Astrocyte (in vitro differentiated cells and primary cell): ENCODE measurements at places on chromosomes 12 and 14.

GRCh38 chr14:29168149-29168548 is 401.6 kb downstream of the FOXG1 start:
- H3K27me3 ChIP-seq: no peaks in the 10 kb centered on the region
- H3K4me3 ChIP-seq: no peak overlapping the region
- no peaks in the 10 kb centered on the region for H3K36me3 ChIP-seq
- no peak overlapping the region for H3K27ac ChIP-seq
- DNase-seq: no peak

GRCh38 chr12:30880061-30880460 is 46.5 kb upstream of the TSPAN11 start:
- no peak overlapping the region for H3K4me3 ChIP-seq
- no peak overlapping the region for H3K27ac ChIP-seq
- peaks cover 9% of the 10 kb centered on the region for H3K27me3 ChIP-seq
- no peak for DNase-seq
- H3K36me3 ChIP-seq: no peaks in the 10 kb centered on the region

GRCh38 chr14:99907761-99908652 is 114.8 kb downstream of the EML1 start:
- no peak for DNase-seq
- H3K4me3 ChIP-seq: no peak overlapping the region
- H3K4me1 ChIP-seq: peaks cover 22% of the 10 kb centered on the region
- H3K36me3 ChIP-seq: no peaks in the 10 kb centered on the region
- H3K27me3 ChIP-seq: no peaks in the 10 kb centered on the region

DNA sequence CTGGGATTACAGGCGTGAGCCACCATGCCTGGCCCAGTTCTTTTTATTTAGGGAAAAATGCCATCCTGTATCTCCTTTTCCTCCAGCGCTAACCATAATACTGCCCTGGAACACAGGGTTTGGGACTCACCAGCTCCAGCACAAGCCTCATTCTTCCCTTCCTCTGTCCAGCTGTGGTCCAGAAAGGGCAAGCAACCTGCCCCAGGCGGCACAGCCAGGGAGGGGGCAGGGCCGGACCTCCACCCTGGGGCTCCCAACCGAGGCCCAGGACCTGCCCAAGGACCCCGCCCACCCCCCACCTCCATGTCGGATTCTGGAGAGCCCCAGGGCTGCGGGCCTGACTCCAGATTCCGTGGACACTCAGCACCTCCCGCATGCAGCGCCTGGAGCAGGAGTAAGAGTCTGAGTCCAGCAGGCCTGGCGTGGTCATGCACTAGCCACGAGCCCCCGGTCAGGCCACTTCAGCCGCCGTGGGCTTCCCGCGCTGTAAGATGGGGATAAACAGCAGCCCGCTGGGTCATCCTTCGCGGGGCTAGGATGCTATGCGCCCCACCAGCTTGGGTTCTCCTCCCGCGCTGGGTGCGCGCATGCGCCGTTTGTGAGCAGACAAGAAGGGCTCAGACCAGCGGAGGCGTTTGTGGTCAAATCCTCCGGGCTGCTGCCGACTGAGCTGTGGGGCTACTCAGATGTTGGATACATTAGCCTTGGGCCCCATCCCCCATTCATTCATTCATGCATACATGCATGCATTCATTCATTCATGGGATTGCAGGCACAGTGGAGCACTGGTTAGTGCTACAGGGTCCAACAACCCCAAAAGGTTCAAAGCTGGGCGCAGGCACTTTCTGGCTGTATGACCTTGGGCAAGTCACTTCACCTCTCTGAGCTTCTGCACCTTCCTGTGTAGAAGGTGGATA is 16.3 kb downstream of the TMEM119 start:
- no peaks in the 10 kb centered on the region for H3K27me3 ChIP-seq
- peaks cover 5% of the 10 kb centered on the region for H3K4me1 ChIP-seq
- H3K4me3 ChIP-seq: no peak overlapping the region
- no peaks in the 10 kb centered on the region for H3K36me3 ChIP-seq
- no peak for DNase-seq

DNA sequence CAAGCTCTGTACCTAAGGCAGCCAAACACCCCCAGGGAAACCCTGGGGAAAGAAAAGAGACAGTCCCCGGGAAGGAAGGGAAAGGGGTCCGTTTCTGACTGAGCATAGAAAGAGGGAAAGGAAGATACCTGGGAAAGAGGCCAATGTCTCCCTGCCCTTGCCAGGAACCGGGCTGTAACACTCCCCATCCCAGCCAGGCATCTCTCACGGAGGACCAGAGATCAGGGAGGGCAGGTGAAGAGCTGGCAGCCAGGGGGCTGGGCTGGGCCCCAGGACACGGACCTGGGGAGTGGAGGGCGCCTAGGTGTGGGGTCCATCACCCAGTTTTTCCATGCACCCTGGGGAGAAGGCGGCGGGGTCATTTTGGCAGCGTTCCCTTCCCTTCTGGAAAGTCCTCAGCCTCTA is 18.9 kb upstream of the PLEKHH1 start:
- peaks cover 33% of the 10 kb centered on the region for H3K27me3 ChIP-seq
- DNase-seq: no peak
- H3K4me3 ChIP-seq: no peak overlapping the region
- H3K36me3 ChIP-seq: no peaks in the 10 kb centered on the region
- H3K27ac ChIP-seq: no peak overlapping the region

DNA sequence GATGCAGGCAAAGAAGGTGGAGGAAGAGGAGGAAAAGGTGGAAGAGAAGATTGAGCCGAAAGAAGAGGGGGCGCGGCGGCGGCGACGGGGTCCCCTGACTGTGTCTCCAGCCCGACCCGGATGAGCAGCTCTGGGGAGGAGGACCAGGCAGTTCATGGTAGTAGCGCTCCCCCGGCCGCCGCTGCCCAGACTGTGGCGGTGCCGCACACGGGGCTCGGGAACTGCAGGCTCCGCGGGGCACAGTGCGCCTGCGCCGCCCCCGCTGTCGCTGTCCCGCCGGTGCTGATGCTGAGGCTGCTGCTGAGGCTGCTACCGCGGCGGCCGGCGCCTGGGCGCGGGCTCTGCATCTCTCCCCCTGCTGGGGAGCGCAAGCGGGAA is at the start of gene KCNH5:
TSS of gene KCNH5 (minus strand) at position 225 of the 378 bp plus-strand sequence. CDS start 272 bp downstream, outside the sequence.
- peaks cover 47% of the 10 kb centered on the region for H3K27me3 ChIP-seq
- H3K36me3 ChIP-seq: no peaks in the 10 kb centered on the region
- peak within 1 kb of the TSS; percentile 52 for H3K4me3 ChIP-seq
- H3K27ac ChIP-seq: no peak within 1 kb of the TSS
- peaks cover 10% of the 10 kb centered on the region for H3K4me1 ChIP-seq

DNA sequence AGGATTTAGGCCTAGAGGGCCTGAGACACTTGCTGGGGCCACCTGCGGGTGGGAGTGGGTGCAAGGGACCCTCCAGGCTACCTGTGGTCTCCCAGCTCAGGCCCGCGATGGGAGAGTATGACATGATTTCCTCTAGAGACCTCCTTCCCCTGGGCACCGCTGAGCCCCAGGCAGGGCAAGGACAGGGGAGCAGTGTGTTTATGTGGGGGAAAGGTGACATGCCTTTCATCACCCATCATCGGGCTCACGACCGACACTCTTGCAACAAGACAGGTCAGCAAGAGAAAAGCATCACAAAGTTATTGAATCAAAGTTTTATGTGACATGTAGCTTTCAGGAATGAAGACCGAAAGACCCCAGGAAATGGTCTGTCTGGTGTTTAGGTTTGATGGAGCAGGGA is 19.9 kb downstream of the SH2B3 start:
- no peak for DNase-seq
- H3K27ac ChIP-seq: peak overlapping the region; percentile 41
- no peaks in the 10 kb centered on the region for H3K27me3 ChIP-seq
- no peak overlapping the region for H3K4me3 ChIP-seq

DNA sequence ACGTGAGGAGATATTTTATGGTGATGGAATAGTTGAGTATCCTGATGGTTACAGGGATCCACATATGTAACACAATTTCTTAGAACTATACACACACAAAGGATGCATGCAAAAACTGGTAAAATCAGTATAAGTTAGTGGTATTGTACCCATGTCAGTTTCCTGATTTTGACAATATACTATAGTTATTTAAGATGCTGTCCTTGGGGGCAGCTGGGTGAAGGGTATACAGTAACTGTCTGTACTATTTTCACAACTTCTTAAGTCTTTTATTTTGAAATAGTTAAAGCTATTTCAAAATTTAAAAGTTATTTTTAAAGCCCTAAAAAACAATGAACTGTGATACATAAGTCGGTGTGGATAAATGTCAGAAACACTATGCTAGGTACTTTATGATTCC is 24.5 kb upstream of the POLR3B start:
- H3K36me3 ChIP-seq: no peaks in the 10 kb centered on the region
- no peaks in the 10 kb centered on the region for H3K4me1 ChIP-seq
- no peak overlapping the region for H3K27ac ChIP-seq
- no peaks in the 10 kb centered on the region for H3K27me3 ChIP-seq
- no peak overlapping the region for H3K4me3 ChIP-seq

GRCh38 chr14:92645841-92646478 is 102.5 kb downstream of the LGMN start:
- H3K4me3 ChIP-seq: no peak overlapping the region
- peak; percentile 85 for DNase-seq
- no peak overlapping the region for H3K27ac ChIP-seq
- peaks cover 3% of the 10 kb centered on the region for H3K36me3 ChIP-seq
- H3K4me1 ChIP-seq: peaks cover 26% of the 10 kb centered on the region

GRCh38 chr12:89433634-89434033 is 81.3 kb upstream of the DUSP6 start:
- H3K36me3 ChIP-seq: no peaks in the 10 kb centered on the region
- no peak overlapping the region for H3K27ac ChIP-seq
- H3K4me3 ChIP-seq: no peak overlapping the region
- peak; percentile 42 for DNase-seq

GRCh38 chr12:116879509-116880212 is 1.6 kb downstream of the HRK start:
- no peak overlapping the region for H3K4me3 ChIP-seq
- DNase-seq: no peak
- H3K27ac ChIP-seq: no peak overlapping the region
- peaks cover 71% of the 10 kb centered on the region for H3K27me3 ChIP-seq
- no peaks in the 10 kb centered on the region for H3K36me3 ChIP-seq

- H3K4me1 ChIP-seq: peaks cover 21% of the 10 kb centered on the region
- no peaks in the 10 kb centered on the region for H3K27me3 ChIP-seq
- H3K4me3 ChIP-seq: no peak overlapping the region
- H3K27ac ChIP-seq: no peak overlapping the region
- no peak for DNase-seq
- H3K36me3 ChIP-seq: no peaks in the 10 kb centered on the region
These were observed 83.7 kb downstream of the SSPN start for GRCh38 chr12:26279091-26279490.

- no peaks in the 10 kb centered on the region for H3K4me1 ChIP-seq
- H3K36me3 ChIP-seq: no peaks in the 10 kb centered on the region
- no peak for DNase-seq
- no peaks in the 10 kb centered on the region for H3K27me3 ChIP-seq
These were observed 93.4 kb downstream of the ADGRD1 start for GRCh38 chr12:131046813-131047788.

DNA sequence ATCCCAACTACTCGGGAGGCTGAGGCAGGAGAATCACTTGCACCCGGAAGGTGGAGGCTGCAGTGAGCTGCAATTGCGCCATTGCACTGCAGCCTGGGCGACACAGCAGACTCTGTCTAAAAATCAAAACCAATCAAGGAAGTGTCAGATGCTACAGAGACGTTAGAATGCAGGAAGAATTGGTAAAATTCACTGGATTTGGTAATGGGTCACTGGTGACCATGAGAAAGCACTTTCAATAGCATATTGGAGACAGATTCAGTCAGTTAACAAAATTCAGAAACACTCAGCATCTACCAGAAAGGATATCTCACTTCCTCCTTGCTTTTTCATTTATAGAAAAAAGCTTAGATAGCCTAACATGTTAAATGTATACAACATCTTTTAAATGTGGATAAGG is 17.5 kb downstream of the BIN2 start:
- DNase-seq: no peak
- H3K27me3 ChIP-seq: no peaks in the 10 kb centered on the region
- H3K4me3 ChIP-seq: no peak overlapping the region
- H3K36me3 ChIP-seq: no peaks in the 10 kb centered on the region
- peaks cover 12% of the 10 kb centered on the region for H3K4me1 ChIP-seq

- no peak overlapping the region for H3K27ac ChIP-seq
- no peaks in the 10 kb centered on the region for H3K36me3 ChIP-seq
- DNase-seq: no peak
- H3K4me3 ChIP-seq: no peak overlapping the region
- peaks cover 3% of the 10 kb centered on the region for H3K4me1 ChIP-seq
These were observed 172.4 kb upstream of the LMNTD1 start for GRCh38 chr12:25725470-25725869.

- DNase-seq: peak; percentile 26
- no peaks in the 10 kb centered on the region for H3K27me3 ChIP-seq
- peaks cover 5% of the 10 kb centered on the region for H3K36me3 ChIP-seq
- H3K4me1 ChIP-seq: peaks cover 22% of the 10 kb centered on the region
These were observed 26.0 kb downstream of the ZNF664 start for GRCh38 chr12:123998991-123999359.

- no peak overlapping the region for H3K4me3 ChIP-seq
- no peaks in the 10 kb centered on the region for H3K36me3 ChIP-seq
- no peaks in the 10 kb centered on the region for H3K4me1 ChIP-seq
- H3K27ac ChIP-seq: no peak overlapping the region
These were observed 220.1 kb downstream of the GLT1D1 start for GRCh38 chr12:129073157-129073915.

DNA sequence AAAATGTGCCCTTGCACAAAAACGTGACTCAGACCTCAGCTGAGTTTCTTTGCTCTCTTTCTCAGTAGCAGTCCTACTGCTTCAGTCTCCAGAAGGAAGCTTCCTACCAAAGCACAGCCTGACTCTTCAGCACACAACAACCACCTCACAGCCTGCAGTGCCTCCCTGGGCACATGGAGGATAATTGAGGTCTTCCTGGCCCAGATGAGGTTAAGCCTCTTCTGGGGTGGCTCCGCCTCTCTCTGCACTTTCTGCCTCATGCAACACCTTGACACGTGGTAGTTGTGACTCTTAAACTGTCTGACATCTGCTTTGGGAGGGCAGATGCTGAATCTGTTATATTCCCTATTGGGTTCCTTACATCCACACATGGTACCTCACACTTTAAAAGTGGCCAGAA is 33.8 kb downstream of the GIT2 start:
- no peak overlapping the region for H3K4me3 ChIP-seq
- DNase-seq: no peak
- peaks cover 30% of the 10 kb centered on the region for H3K36me3 ChIP-seq
- peaks cover 7% of the 10 kb centered on the region for H3K4me1 ChIP-seq

DNA sequence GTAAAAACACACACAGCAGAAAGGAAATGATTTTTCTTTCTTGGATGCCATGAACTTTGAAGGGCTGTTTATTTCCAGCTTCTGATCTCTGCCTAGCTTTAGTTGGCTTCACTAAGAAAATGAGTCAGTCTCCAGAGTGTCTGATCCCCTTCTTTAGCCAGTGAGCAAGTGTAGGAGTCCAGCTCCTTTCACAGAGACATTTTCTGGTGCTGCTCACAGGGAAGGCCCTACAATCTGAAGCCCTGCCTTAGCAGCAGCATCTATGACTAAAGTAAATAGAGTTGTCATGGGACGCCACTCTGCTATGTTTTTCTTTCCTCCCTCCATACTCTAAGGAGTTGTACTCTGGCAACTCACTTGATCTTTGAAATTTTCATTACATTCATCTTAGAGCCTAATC is 103.5 kb downstream of the RPAP3 start:
- no peak overlapping the region for H3K27ac ChIP-seq
- H3K4me3 ChIP-seq: no peak overlapping the region
- peaks cover 10% of the 10 kb centered on the region for H3K4me1 ChIP-seq
- no peaks in the 10 kb centered on the region for H3K36me3 ChIP-seq
- peak; percentile 60 for DNase-seq
- H3K27me3 ChIP-seq: no peaks in the 10 kb centered on the region

GRCh38 chr12:5391653-5392052 is 40.3 kb upstream of the NTF3 start:
- H3K27me3 ChIP-seq: no peaks in the 10 kb centered on the region
- H3K4me3 ChIP-seq: no peak overlapping the region
- H3K36me3 ChIP-seq: no peaks in the 10 kb centered on the region
- no peaks in the 10 kb centered on the region for H3K4me1 ChIP-seq
- H3K27ac ChIP-seq: no peak overlapping the region
